ENCODE measurements at places on chromosomes 7 and 10.

- peak; percentile 87 for DNase-seq
Observed at GRCh38 chr7:30740417-30741181, 11.3 kb upstream of the INMT start.

GRCh38 chr7:17769918-17770317 is 170.4 kb downstream of the SNX13 start:
- DNase-seq: no peak

DNA sequence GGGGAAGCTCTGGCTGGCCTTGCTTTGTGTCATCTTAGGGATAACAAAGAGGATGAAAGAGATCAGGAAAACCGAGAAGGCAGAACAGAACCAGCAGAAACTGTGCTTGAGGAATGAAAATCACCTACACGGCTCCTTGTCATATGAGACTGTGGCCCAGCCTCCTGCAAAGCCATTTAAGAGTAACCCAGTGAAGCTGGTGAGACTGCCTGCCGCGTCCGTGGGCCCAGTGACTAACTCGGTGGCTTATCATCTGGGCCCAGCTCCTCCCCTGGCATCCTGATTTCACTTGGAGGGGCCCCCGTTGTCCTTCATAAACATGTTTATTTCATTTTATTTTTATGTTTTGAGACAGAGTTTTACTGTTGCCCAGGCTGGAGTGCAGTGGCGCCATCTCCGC is 30.7 kb downstream of the HTRA1 start:
- no peak for DNase-seq

DNA sequence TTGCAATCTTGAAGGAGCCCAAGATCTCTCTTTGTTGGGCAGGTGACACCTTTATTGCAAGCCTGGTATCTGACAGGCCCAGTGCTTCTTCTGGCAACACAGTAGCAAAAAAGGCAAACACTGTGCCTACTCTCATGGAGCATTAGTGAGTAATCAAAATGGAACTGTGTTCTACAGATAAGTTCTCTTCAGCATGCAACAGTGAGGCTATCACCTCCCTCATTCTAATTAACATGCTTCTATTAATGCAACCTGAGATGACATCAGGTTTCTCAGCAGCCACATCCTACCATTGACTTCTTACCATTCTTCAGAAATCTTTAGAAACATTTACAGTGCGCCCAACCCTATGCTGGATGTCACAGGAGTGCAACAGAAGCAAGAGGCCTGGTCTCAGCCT is 77.9 kb upstream of the KCNMA1 start:
- DNase-seq: no peak

DNA sequence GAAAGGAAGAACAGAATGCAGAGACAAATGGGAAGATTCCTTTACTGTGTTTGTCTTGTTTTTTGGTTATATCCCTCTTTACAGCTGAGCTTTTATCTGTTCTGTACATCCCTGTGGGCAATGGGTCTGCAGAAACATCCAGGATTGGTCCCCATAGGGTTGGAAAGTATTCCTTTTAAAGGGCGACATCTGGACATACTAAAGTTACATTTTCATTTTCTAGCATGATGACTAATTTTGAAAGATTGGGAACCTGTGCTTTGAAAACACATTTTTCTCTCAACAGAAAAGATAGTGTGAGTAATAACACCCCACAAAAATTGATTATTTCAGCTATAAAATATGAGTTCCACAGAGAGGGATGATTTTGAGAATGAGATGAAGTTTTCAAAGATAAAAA is 435.8 kb downstream of the GPAM start:
- DNase-seq: no peak

GRCh38 chr10:7320072-7320471 is 90.8 kb downstream of the SFMBT2 start:
- DNase-seq: no peak

DNA sequence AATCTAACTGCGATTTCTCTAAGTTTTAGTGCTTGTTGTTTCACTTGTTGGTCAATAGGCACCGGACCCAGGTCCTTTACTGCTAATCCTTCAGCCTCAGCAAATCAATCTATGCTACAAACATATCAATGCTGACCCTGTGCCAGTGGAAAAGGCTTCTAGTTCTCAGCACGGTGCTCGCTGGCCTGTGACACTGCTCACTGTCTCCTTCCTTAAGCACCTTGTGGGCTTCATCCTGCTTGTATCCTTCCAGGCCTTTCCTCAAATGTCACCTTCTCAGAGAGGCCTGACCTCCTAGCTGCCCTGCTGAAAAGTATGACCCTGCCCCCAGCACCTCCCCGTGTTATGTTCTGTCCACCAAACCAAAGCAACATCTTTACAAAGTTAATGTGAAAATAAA is 201.2 kb upstream of the FRMD4A start:
- DNase-seq: no peak

DNA sequence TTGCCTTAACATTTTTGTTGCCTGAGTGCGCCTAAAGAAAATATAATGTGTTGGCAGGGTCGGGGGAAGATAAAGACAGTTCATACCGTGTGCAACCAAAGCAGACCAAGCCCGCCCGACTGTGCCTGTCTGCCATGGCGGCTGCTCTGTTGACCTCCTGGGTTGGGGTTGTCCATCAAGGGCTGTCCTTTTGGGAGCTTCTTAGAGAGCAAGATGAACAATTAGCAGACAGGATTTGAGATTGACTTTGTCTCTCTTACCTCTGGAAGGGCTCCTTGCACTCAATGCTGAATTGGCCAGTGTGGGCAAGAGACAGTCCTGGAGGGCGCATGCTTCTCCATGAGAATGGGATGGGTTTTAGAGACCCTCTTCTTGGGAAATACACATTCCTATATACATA is 319.6 kb downstream of the GLRX3 start:
- no peak for DNase-seq

DNA sequence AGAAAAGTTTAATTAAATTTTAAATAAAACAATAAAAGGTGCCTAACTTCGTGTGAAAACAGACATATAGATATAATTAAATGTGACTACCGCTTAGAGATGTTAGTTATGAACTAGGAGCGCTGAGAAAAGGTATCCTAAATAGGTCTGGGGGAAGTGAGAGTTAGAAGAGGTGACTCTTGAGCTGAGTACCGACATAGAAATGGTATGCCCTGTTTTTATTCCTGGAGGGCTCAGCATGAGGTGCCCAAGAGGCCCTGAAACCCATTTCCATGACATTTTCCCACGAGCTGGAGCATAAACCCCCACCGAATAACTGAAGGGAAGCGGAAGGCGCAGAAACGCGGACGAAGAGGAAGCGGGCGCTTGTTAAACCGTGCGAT is 433 bp upstream of the STARD3NL start:
- no peak for DNase-seq

- no peak for DNase-seq
Observed at GRCh38 chr10:80199828-80200227, 5.5 kb downstream of the ANXA11 start.

GRCh38 chr7:121932768-121933167 is 59.8 kb downstream of the PTPRZ1 start:
- DNase-seq: no peak

DNA sequence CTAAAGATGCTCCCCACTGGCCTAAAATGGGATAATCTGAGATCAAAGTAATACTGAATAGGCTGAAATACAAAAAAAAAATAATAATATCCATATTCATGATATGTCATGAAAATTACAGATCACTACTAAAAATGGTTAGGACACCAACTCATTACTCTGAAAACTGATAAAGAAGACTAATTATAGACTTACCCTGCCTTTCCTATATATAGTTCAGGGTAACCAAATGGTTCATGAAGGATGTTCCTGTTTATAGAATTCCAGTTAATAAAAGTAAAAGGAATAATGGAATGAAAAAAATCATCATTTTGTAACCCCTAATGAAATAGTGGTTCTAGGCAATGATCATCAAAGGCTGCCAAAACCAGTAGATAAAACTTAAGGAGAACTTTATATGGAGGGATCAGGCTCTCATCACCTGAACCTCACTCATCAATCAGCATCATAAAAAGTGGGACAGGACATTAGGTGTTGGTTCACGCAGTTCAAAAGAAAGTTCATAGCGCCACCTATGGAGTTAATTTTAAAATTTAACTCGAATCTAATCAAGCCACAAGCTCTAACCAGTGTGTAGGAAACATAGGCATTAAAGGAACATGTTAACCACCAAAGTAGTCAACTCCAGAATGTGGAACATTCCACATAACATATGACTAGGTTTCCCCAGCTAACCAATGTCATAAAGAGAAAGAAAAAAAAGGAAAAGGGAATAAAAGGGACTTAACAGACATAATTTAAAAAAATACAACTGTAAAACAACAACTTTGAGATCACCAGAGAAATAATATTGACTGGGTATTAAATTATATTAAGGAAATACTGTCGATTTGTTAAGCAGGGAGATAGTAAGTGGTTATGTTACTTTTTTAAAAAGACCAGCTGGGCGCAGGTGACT is 35.7 kb downstream of the P4HA1 start:
- DNase-seq: no peak

- no peak for DNase-seq
Observed at GRCh38 chr7:40889099-40889498, 754.3 kb downstream of the SUGCT start.

DNA sequence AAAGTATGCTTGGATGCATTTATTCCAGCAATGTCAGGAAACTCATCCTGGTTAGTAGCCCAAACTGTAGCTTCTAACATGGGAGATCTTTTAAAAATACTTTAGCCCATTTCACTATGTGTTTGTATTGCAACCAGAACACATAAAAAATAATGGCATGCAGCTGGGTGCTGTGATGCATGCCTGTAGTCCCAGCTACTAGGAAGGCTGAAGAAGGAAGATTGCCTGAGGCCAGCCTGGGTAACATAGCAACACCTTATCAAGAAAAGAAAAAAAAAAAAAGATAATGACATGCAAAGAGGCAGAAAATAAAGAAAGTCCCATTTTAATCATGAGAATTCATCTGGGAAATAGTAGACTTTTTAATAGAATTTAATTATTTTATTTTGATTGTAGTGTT is 517.0 kb upstream of the TEX47 start:
- no peak for DNase-seq

- DNase-seq: no peak
Observed at GRCh38 chr7:43669286-43670081, 59.8 kb downstream of the COA1 start.
